Cortex of kidney (tissue), 1 donor: ENCODE measurements at places on chromosomes 1 and 21.

- no peak for DNase-seq
Observed at GRCh38 chr1:246537887-246538286, 28.2 kb downstream of the TFB2M start.

DNA sequence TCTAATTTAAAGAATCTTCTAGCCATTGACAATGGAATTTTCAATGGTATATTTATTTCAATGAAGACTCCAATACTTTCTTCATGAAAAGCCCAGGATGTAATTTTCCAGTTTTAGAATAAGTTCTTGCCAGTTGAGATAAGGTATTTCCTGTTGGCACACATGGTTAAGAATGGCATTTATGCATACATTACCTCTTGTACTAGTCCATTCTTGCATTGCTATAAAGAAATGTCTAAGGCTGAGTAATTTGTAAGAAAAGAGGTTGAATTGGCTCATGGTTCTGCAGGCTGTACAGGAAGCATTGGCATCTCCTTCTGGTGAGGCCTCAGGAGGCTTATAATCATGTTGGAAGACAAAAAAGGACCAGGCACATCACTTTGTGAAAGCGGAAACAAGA is 1179.6 kb downstream of the AMY1C start:
- no peak for DNase-seq

- no peak for DNase-seq
Observed at GRCh38 chr1:18805925-18806849, 53.3 kb downstream of the TAS1R2 start.

DNA sequence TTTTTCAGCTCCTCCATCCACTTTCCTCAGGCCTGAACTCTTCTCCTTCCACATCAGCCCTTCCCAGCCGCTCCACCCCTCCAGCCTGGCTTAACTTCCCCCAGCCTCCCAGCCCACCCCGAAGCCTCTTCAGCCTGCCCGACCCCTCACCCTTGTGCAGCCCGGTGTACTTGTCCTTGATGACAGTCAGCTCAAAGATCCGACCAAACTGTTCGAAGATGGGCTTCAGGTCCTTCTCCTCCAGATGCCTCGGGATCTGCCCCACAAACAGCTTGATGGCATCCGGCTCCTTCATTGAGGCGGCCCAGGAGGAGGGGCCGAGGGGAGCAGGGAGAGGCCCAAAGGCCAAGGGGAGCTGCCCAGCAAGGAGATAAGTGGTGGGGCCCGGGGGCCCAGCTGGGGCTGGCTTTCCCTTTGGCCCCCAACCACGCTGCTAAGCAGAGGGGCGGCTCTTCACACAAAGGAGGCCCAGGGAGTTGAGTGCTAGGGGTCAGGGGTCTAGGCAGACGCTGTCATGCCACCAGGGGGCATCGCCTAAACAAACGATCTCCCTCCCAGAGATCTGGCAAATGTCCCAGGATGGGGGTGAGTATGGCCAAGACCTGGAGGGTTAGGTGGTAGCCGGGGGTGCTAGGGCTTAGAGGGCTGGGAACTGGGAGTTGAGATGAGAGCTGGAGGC is 738 bp downstream of the CELF3 start:
- DNase-seq: no peak

DNA sequence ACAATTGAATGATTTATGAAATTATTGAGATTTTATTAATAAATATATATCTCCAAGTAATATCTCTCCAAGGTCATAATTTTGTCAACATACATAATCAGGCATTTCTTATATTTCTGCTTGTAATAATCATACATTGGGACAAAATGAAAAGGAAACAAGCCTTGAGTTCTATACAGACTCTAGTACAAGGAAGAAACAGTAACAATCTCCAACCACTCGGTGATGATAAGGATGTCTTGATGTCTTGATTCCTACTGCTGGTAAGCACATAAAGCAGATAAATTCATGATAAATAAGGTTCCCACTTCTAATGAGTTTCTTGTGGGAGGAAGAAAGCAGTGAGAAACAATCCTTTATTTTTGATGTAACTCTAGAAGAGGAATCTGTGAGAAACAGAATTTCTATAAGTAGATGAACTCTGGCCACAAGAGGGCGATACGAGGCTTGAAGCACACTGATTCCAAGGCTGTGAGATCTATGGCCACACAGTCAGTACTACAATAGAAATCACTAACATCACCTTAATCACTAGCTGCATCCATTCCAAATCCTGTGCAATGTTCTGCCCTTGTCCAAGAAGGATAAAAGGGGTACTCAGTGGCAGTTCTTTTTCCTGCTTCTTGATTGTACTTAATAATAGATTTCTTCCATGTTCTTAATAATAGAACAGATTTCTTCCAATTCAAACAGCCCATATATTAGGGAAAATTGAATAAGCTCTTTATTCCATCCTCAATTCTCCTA is 41.4 kb upstream of the LRRC8B start:
- no peak for DNase-seq

DNA sequence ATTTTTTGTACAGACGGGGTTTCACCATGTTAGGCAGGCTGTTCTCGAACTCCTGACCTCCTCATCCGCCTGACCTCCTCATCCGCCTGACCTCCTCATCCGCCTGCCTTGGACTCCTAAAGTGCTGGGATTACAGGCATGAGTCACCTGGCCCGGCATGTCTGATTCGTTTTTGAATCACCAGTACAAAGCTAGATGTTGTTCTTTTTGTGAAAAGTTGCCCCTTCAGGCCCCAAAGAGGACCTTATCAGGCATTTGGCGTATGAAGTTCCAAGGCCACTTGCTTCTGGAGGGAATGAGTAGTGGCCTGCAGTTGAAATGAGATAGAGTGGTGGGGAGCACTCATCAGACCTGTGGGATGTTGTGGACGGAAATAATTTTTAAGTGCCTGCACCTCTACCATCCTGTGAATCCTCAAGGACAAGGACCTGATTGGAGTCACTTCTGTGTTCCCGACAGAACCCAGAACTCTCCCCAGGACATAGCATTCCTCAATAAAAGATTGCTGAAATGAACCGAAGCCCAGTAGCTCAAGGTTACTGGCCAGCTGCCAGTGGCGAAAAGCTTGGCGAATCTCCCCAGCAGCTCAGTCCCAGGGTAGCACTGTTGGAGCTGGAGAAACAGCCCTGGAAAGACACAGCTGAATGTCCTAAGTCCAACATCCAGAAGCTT is 50.1 kb downstream of the NDUFS5 start:
- no peak for DNase-seq

DNA sequence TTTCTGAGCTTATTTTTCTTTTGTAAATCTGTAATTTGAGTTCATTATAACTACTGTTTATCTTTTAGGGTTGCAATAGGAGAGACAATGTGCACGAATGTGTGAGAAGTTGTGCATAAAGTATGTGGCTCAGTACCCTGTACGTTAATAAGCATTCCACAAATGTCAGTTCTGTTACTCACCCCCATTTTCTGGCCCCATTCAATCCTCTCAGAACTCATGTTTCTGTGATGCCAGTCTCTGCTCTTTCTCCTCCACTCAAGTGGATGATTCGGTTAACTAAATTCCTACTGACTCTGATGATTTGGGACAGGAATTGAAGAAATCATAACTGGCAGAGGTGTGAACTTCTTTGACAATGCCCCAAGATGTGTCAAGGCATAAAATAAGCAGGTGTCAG is 10.2 kb upstream of the DMRTB1 start:
- DNase-seq: no peak

DNA sequence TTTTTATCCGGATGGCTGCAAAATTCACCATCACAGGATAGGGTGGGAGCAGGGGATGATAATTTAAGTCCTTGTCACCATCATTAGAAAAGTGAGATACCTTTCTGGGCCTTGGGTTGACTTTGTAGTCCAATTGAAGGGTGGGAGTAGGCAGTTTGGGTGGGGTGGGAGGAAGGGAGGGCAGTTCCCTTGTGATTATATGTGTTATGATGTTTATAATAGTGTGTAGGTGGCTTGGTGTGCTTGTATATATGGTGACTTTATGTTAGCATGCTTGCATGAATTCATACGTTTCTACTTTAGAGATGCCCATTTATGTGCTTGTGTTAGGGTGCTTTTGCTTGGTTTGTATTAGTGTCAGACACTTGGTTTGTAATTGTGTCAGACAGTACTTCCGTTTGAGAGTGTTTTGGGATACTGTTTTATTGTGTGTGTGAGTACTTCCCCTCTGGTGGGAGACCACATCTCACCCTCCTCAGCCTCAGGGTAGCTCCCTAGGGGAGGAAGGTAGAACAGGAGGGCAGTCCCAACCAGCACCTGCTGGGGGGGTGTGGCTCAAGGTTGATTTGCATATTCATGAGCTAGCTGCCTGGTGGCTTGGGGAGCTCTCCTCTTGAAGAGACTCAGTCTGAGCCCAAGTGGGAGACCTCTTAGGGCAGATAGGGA is 6.3 kb upstream of the POU3F1 start:
- no peak for DNase-seq

DNA sequence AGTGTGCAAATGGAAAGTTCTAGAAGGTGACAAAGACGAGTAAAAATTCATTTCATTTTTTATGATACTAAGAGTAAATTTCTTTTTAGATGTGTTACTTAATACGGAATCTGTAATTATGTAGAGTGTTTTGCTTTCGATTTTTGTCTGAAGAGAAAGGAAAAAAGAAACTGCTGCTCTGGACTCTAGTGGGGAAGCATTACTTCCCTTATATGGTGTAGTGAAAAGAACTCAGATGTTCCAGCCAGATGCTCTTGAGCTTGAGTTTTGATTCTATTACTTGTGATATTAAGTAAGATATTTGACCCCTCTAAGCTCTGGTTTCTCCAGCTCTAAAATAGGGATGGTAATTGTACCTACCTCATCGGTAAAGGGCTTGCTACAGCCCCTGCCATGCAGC is 12.2 kb upstream of the GPR161 start:
- DNase-seq: no peak

DNA sequence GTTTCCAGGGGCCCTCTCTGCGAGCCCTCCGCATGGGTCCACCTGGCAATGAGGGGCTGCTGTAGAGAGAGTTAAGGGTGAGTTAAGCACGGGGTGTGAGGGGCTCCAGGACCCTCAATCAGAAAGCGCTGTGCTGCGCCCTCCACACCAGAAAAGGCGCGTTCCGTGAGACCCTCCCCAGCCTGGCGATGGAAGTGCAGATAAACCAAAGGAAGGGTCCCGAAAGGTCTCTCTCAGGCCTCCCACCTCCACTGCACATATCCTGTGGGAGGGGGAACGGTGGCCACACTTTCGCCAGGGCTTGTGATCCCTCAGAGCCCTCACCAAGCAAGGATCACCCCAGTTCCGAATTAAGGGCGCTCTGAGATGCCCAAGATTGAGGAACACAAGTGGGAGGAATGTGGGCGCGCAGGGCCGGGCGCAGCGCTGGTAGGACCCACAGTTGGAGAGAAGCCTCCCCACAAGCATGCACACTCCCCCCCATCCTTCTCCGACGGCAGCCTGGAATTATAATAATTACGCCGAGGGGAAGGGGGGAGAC is 1.1 kb downstream of the WNT3A start:
- DNase-seq: no peak

GRCh38 chr1:66464351-66464750 is 69.6 kb upstream of the SGIP1 start:
- no peak for DNase-seq

- no peak for DNase-seq
Observed at GRCh38 chr1:10867138-10867721, 70.8 kb upstream of the CASZ1 start.

GRCh38 chr1:19762175-19762779 is 37.4 kb downstream of the TMCO4 start:
- DNase-seq: no peak

DNA sequence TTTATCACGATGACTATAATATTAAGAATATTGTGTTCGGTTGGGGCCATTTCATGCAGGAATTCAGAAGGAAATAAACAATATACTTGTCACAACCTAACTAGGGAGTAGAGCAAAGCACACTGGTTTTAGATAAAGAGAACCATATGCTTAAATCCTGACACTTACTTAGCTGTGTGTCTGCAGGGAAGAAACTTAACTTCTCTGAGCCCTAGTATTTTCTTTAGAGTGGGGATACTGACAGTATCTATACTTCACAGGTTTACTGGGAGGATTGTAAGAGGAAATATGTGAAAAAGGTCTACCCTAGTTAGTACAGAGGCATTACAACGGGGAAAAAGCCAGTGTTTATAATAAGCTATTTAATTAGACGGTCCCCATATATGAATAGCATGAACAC is 72.9 kb downstream of the IARS2 start:
- DNase-seq: no peak

GRCh38 chr1:196481616-196482015 is 126.6 kb downstream of the KCNT2 start:
- DNase-seq: no peak

- DNase-seq: no peak
Observed at GRCh38 chr21:45316871-45317397, 29.2 kb upstream of the POFUT2 start.

GRCh38 chr1:232431326-232431725 is 198.6 kb downstream of the SIPA1L2 start:
- DNase-seq: no peak

DNA sequence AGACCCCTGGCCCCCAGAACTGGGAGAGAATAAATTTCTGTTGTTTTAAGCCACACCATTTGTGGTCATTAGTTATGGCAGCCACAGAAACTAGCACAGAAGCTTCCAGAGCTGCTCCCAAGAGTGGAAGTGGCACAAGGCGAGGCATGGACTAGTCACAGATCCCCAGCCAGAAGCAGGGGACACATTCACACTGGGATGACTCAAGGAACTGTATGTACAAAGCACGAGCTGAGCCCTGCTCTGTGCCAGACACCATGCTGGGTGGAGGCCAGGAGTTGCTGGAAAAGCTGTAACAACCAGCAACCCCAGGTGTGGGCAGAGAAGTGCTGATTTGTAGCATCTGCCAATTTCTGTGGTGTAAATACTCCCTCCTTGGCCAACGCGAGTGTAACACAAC is 55.6 kb downstream of the TCP10L start:
- no peak for DNase-seq
